ENCODE measurements at places on chromosomes 4 and X.

GRCh38 chr4:67122029-67122428, 423.3 kb downstream of the CENPC start:
- no peak for DNase-seq

- DNase-seq = no peak
Observed at GRCh38 chrX:66016905-66017658, 22.8 kb downstream of the VSIG4 start.

DNA sequence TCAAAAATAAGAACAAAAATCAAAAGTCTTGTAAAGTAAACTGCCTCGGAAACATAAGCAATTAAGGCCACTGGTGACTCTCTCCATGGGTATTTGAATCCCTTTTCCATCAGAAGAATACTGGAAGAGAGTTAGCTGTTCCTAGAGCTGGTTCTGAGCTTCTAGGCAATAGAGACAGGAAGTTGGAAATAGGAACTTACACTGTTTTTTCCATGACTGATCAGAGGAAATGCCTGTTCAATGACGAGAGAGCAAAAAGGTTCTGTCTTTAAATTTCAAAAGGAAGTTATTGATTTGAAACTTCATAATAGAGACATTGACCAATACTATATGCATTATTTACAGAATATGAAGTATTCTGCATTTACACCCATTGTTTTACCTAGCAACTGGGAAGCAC, 503.5 kb upstream of the ARX start:
- no peak for DNase-seq

GRCh38 chr4:110193822-110194761, 4.3 kb downstream of the ELOVL6 start:
- DNase-seq = peak; percentile 54

DNA sequence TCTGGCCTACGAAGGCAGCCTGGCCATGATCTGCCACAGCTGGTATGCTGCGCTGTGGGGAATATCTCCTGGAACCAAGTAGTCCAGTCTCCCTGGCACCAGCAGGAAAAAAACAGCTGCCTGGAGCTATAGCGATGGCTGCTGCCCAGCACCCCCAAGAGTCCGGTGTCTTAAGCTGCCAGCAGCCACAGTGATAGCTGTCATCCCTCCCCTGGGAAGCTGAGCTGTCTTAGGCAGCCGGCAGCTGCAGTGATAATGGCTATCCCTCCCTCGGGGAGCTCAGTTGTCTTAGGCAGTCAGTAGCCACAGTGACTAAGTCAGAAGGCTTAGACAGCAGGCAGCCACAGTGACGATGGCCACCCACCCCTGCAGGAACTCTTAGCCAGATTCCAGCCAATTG, 205.1 kb downstream of the STPG2 start:
- no peak for DNase-seq

- no peak for DNase-seq
Observed at GRCh38 chr4:20614816-20615215, 85.4 kb upstream of the PACRGL start.
